ENCODE measurements at places on chromosomes 4 and X. TPM values are rescaled to one million over a fixed set of nuclear protein-coding genes. Genes with fewer than 3 reads are reported as not detected.

SPIN2A gene
- total RNA-seq: 0.53 TPM

RASL11B gene
- 0.20 TPM for total RNA-seq

SPANXN4 gene
- not detected for total RNA-seq

UGT2A1 gene
- not detected for total RNA-seq

SHISA3 gene
- total RNA-seq: 12.9 TPM

S100P gene
- total RNA-seq: not detected

PPP1R2C gene
- total RNA-seq: not detected

Measured in smooth muscle cell of the pulmonary artery (primary cell).